ENCODE measurements at places on chromosomes 5 and 9.

- no peak for DNase-seq
Measured at GRCh38 chr9:111271481-111272080, 58.4 kb downstream of the OR2K2 start.

DNA sequence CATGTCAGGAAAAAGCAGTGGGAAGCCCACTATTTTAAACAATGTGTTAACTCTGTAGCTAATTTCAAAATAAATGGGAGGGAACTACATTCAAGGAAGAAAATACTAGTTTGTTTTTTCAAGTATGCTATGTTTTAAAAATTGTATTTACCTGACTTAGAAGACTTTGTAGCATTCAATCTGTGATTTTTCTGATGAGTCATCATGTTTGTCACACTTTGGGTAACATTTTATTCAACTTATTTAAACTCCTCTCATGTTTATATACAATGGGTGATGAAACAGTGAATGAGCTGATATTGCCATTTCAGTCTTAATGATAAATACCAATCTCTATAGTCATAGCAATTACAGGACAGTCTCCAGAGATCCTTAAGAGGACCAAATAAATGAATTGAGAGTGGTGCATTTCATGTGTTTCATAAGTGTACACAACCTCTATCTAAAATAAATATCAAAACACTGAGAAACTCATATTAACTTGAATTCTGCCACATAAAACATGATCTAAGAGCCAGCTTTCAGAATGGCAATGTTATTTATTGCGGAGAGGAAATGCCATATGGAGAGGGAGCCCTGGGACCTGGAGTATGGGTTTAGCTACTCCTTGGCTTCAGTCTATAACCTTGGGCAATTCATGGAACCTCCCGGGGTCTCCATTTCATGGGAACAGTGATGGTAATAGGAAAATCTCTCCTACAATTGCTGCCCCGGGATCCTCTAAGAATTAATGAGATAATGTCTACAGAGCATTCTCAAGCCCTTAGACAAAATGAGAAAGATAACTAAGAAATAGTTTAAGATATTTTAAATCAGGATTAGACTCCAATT lies 913.9 kb downstream of the TLE4 start:
- no peak for DNase-seq

DNA sequence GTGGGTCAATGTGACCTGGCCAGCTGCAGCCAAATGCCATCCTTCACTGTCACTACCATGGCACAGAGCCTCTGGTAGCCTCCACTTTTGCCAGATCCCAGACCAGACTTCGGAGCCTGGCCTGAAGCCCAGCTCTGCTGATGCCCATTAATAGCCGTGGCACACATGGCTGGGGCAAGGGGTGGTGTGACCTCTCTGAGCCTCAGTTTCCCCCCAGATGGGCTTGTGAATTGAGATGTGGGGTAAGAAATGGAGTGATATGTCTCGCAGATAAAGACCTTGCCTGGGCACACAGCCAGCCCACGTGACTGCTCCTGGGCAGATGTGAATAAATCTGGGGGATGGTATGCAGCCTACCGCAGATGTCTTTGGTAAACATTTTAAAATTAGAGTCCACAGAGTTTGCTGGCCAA lies 13.9 kb downstream of the SUSD3 start:
- DNase-seq, result no peak

DNA sequence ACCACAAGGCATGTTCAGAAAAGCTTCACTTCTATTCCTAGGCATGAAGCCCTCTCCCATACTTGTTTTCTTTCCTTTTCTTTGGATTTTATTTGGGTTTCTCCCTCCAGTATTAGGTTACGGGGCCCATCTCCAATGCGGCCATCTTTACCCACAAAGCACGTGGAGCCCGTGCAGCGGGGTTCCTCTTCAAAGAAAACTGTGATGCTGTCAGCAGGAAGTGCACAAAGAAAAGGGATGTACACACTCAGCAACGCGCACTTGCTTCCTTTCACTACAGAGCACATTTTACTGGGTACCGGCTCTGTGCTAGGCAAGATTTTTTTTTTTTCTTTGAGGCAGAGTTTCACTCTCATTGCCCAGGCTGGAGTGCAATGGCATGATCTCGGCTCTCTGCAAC lies 106.6 kb downstream of the COL23A1 start:
- DNase-seq, result peak; percentile 29

GRCh38 chr9:82254646-82255367 lies 266.2 kb downstream of the SPATA31D1 start:
- no peak for DNase-seq

DNA sequence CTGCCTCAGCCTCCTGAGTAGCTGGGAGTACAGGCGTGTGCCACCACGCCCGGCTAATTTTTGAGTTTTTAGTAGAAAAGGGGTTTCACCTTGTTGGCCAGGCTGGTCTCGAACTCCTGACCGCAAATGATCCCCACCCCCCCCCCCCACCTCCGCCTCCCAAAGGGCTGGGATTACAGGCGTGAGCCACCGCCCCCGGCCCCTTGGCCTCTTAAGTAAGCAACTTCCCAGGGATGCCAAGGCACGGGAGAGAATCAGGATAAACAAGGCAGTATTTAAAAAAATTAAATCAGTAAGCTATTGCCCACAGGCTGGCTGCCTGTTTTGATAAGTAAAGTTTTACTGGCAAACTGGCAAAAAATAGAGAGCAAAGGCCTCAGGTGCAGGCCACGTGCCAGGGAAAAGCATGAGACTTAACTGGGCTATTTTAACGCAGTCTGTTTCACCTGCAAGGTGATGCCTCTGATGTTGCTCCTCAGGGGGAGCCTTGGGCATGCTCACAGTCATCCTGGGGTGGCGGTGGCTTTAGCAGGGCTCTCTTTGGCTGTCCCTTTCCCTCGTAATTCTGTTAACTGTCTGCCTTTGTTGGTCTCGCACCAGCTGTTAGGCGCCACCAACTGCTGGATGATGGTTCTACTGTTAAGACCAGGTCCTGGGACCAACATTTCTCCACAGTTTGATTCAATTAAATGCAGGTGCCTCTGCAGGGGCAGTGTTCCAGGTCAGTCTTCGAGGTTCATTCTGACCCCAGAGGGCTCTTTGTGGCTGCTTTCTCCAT lies 19.4 kb upstream of the RNF130 start:
- no peak for DNase-seq

DNA sequence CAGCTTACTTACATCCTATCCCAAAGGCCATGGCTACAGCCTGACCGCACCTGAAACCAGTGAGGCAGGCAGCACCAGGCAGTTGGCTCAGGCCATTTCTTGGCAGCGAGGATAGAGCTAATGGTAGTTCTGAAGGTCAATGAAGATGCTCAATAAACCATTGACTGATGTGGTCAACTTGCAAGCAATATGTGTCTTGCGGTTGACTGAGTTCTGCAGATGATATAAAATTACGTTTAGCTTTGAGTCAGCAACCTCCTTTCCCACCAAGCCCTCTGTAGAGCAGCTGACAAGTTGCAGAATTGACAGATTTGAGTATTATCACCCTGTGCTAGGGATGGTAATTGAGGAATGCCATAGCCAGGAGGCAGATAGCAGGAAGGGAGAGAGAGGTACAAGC lies 189.0 kb upstream of the PUM3 start:
- DNase-seq, result no peak

GRCh38 chr5:132181011-132181629 lies 46.5 kb downstream of the P4HA2 start:
- no peak for DNase-seq

DNA sequence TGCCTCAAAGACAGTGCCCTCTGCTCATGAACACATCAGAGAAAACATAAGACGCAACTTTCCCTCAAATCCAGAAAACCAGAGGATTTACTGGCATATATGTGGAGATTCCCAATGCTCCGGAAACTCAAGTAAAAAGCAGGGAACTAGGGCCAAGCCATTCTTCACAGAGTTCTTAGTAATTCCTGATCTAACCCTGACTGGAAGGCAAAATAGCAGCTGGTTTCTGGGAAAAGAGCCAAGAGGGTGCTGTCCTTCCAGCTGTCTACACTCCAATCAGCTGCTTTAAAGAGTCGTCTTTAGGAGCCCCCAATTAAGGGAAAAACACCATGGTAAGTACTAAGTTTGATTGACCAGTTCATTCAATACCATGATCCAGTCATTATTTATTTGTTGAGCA lies 49.6 kb downstream of the GNA14 start:
- DNase-seq, result no peak

GRCh38 chr5:42779083-42779482 lies 22.5 kb downstream of the CCDC152 start:
- DNase-seq, result no peak

DNA sequence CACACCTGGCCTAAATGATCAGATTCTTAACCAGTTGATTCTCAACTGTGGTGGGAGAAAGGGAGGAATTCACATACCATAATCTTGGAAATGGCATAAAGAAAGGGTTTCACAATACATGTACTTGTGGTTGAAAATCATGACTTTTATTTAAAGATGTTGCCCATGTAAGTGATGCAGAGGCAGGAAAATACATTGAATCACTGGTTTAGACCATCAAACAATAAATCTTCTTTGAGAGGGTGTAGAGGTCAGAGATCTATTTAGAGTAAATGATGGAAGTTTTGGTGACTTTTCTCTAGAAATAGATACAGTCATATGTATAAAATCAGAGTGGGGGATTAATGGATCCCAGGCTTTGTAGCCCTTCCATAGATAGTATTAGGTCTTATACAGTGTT lies 15.4 kb downstream of the NDUFS4 start:
- DNase-seq, result no peak

- no peak for DNase-seq
Measured at GRCh38 chr5:95858023-95858461, 35.5 kb upstream of the GLRX start.

DNA sequence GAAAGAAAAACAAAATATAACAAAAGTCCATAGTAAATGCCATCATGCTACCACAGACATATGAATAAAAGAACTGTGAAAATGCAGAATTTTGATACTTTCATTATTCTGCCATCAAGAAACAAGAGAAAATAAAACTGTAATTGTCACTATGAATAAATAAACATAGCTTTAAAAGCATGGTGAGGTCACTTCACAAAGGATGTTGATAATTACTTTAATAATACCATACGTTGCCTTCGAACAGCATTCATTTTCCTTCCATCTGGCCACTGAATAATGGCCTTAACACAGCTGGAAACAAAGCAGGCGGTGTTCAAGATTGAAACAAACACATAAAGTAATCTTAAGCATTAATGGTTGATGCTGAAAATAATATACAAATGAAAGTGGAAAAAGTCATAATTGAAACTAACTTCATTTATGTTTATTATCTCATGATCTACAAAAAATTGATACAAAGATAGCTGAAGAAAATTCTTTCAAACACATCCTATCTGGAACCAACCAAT lies 102.0 kb downstream of the AGTPBP1 start:
- DNase-seq, result no peak

- DNase-seq, result no peak
Measured at GRCh38 chr5:97728920-97729319, 545.9 kb upstream of the RIOK2 start.

DNA sequence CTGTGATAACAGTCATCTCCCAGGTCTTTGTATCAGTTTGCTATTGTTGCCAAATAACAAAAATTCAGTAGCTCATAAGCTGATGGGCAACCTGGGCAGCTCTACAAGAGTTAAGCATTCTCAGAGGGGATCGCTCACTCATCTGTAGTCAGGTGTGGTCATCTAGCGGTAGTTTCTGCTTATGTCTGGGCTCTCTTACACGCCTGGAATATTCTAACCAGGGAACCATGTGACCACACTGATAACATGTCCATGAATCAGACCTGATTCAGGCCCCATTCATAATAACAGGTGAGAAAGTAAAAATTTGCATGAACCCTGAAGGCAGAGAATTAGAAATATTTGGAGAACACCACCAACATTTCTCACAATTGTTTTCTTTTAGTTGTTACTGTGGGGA lies 576.1 kb downstream of the SLCO4C1 start:
- no peak for DNase-seq

DNA sequence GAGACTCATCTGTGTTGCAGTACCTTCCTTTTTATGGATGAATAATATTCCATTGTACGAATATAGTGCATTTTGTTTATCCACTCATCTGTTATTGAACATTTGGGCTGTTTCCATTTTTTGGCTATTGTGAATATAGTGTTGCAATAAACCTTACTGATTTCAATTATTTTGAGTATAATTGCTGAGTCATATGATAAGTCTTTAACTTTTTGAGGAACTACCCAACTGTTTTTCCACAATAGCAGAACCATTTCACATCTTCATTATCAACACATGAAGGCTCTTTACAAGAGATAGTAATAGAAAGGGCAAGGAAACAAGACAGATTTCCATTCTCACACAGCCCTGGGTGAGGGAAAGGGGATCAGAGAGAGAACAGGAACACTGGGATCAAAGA lies 329.2 kb downstream of the RAB3C start:
- no peak for DNase-seq

- DNase-seq, result no peak
Measured at GRCh38 chr9:2229109-2229721, 214.1 kb downstream of the SMARCA2 start.

DNA sequence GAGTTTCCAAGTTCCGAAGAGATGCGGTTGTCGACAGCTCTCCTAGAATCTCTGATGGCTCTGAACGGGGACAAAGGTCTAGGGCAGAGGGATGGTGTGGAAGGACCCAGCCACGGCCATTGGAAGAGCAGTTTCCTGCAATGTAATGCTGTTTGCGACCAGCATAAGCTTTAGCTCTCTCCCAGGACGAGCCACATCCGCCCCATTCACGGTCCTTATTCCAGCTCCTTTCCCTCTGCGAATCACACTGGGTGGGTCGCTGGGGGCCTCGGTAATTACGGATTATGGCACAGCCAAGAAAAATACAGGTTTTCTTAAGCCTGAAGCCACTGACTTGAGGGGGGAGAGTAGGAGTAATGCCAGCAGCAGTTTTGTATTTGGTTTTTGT lies 22.7 kb downstream of the ANXA2R start:
- peak; percentile 39 for DNase-seq

GRCh38 chr5:80034559-80034958 lies 589 bp upstream of the THBS4 start:
- no peak for DNase-seq

GRCh38 chr9:4214486-4214885 lies 85.4 kb downstream of the GLIS3 start:
- DNase-seq, result no peak

DNA sequence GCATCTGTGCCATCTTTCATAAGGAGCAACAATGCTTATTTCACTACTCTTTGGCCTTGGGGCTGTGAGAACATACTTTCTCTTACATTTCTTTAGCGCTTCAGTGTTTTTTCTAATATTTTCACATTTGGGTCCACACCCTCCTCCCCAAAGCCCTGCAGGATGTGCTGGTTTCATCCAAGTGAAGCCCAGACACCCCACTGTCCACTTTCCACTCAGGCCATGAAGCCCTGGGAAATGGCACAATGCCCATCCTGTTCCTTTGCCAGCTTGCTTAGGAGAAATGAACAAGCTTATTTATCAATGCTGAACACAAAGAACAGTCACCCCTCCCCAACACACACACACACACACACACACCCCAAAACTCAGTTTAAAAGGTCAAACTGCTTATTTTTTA lies 17.3 kb upstream of the TMOD1 start:
- DNase-seq, result no peak

- no peak for DNase-seq
Measured at GRCh38 chr5:96625365-96625764, 36.8 kb upstream of the CAST start.

GRCh38 chr9:2302606-2303005 lies 287.5 kb downstream of the SMARCA2 start:
- DNase-seq, result no peak

GRCh38 chr5:153987301-153987700 lies 51.4 kb downstream of the FAM114A2 start:
- no peak for DNase-seq

GRCh38 chr5:121976979-121977378 lies 15.2 kb downstream of the SRFBP1 start:
- no peak for DNase-seq

GRCh38 chr5:65394087-65394486 lies 87.6 kb downstream of the ADAMTS6 start:
- DNase-seq, result no peak
